ENCODE measurements at places on chromosomes 2 and 18. TPM values are rescaled to one million over a fixed set of nuclear protein-coding genes. Genes with fewer than 3 reads are reported as not detected.

DTNA gene
- 115 TPM for total RNA-seq

IL36B gene
- not detected for total RNA-seq

ORC2 gene
- total RNA-seq, result 21.3 TPM

EXOC6B gene
- total RNA-seq, result 65.4 TPM

ACOXL gene
- total RNA-seq, result not detected
